ENCODE measurements at places on chromosomes 6 and 20.

GRCh38 chr6:169915769-169916550 is 164.5 kb downstream of the ERMARD start:
- DNase-seq = no peak

DNA sequence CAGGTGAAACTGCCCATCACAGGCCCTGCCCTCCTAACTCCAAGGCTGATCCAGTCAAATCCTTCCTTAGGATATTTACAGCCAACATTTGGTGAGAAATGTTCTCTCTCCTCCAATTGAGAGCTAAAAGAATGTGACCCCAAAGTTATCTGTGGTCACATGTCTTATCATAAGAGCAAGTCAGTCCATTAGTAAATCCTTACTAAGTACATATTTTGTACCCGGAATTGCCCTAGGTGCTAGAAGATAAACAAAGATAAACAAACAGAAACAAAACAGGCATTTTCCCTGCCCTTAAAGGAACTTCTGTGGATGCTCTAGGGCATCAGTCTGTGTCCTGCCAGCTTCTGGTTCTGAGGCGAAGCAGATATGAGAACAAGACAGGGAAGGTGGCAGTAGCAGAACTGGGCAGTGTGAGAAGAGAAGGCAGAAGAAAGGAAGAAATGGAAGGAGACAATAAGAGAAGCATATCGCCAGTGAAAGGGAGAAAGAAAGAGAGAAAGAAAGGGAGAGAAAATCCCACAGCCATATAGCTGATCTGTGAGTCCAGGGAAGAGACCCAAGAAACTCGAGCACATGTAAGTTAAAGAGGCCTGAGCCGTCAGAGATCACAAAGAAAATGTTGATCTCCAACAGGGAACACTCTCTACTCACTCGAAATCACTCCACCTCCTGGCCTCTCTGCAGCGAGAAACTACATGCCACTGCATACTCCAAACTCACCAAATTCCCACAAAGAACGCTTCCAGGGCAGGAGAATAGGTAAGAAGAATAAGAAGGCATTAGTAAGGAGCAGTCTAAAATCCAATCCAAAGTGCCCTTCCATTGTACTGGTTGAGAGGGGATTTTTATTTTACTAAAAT is 41.7 kb downstream of the CDK5RAP1 start:
- DNase-seq = no peak

DNA sequence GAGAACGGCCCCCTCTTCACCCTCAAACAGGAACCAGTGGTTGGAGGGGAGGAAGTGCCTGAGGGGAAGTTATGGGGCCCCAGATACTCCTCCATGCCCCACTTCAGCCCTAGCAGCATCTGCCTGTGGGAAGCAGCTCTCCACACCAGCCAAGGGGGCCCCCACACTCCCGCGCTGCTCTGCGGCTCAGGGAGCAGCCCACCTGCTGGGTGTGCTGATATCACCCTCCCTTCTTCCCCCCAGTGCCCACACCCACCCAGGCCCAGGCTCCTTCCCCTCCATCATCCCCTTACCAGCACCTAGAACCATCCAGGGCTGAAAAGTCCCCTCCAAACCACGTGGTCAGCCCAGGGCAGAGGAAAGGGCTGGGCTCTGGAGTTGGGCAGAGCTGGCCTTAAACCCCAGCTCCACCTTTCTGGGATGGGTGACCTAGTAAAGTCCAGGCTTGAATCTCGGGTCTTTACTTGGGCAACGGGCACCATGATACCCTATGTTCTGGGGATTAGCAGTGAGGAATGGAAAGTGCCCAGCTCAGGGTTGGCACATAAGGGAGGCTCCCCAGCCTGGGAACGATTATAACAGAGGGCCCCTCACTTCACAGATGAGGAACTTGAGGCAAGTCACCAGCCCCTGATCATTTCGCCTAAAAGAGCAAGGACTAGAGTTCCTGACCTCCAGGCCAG is 663 bp downstream of the LST1 start:
- no peak for DNase-seq

DNA sequence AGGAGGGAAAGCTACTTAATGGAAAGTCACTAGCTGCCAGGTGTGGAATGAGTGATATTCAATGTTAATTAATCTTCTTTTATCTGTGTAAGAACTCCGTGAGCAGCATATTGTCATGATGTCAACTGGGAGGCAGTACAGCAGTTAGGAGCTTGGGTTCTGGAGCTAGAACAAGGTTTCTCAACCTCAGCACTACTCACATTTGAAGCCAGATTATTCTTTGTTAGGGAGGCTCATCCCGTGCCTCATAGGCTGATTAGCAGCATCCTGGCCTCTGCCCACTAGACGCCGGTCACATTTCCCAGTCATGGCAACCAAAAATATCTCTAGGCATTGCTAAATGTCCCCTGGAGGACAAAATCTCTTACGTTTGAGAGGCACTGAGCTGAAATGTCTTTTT is 41.2 kb downstream of the BCAS1 start:
- peak; percentile 10 for DNase-seq

- DNase-seq = no peak
These were observed 5.6 kb downstream of the IL22RA2 start for GRCh38 chr6:137167702-137168377.

DNA sequence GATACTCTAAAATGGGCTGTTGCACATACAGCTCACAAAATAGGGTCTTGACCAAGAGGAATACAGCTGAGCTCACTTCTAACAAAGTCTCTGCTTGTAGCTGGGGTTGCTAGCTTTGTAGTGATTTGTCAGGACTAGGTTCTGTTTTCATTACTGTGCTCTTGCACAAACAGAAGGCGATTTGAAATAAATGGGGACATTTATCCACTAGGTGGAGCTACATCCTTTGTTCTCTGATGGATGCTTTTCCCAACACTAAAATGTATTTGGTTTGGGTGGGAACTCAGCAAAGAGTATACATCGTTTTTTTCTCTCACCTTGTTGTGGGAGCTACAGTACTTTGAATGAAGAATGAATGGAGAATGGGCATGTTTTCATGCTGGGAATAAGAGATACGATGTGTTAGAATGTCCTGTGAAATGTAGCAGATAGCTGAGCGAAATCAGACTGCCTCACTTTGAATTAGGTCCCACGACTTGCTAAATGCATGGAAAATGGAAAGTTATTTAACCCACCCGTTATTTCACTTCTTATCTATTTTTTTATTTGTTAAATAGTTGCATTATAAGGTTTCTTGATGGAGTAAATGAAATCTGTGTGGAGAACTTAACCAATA is 494.7 kb upstream of the MAP3K7 start:
- peak; percentile 3 for DNase-seq

All from fibroblast of gingiva (primary cell).